Activated CD4-positive, alpha-beta T cell treated with anti-CD3 and anti-CD28 coated beads for 4 hours (primary cell): ENCODE measurements at places on chromosomes 6 and 20.
A peak's percentile ranks its signal among the peaks of the same experiment; 100 is the strongest.

GRCh38 chr20:62266340-62266739 lies 28.0 kb downstream of the OSBPL2 start:
- no peak for DNase-seq

- no peak for DNase-seq
Measured at GRCh38 chr6:5754904-5755303, 251.8 kb downstream of the NRN1 start.

DNA sequence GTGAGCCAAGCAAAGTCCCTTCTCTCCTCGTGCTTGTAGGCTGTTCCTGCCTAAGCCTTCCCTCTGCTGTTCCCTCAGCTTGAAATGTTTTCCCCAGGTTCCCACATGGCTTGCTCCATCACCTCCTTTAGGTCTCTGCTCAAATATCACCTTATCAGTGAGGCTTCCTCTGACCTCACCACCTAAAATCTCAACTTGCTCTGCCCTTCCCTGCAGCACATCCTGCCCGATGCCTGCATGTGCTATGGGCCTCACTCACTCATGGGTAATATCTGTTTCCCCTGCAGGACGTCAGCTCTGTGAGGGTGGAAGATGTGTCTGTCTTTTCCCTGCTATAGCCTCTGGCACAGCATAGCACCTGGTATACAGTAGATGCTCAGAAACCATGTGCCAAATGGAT lies 29.9 kb upstream of the FKBP1A start:
- DNase-seq: no peak

DNA sequence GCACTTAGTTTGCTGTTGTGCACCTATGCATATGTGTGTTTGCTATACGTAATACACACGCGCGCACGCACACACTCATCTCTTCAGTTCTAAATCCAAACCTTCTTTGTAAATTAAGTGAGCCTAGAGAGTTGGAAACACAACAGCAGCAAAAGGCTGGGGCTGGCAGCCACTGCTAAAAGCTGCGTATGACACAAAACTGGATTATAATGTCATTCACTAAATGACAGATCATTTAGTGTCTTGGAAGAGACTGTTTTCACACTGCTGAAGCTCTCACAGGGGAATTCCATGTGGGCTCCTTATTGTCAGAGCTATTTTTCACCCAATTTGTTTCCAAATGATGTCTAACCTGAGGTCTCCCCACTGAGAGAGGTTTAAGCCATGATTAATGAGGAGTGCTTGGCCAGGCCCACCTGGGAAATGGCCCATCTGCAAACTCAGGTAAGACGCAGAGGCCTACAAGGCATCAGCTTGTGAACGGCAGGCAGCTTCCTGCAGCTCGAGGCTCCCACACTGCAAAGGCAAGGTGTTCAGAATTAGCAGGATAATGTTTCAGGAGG lies 94.2 kb downstream of the OLIG3 start:
- DNase-seq: no peak

- no peak for DNase-seq
Measured at GRCh38 chr6:155341130-155341828, 27.0 kb upstream of the TFB1M start.

- no peak for DNase-seq
Measured at GRCh38 chr6:149211046-149211571, 106.4 kb upstream of the TAB2 start.

DNA sequence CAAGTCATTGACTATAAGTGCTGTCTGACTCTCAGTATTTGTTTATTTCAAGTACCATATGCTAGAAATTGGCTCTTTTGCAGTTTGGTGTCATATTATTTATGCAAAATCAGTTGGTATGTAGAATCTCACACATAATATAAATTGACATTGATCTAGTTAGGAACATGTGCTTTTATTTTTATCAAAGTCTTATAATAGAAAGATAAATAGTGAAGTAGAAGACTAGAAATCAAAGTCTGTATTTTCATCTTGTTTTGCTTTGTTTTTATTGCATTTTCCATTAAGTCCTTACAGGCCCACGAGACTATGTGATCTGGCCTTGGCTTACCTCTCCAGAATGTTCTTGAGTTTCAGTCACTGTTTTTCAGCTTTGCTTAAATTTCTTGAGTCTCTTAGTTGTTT lies 300.3 kb downstream of the LAMA2 start:
- DNase-seq: no peak

- no peak for DNase-seq
Measured at GRCh38 chr6:11767458-11767857, 11.1 kb downstream of the ADTRP start.

DNA sequence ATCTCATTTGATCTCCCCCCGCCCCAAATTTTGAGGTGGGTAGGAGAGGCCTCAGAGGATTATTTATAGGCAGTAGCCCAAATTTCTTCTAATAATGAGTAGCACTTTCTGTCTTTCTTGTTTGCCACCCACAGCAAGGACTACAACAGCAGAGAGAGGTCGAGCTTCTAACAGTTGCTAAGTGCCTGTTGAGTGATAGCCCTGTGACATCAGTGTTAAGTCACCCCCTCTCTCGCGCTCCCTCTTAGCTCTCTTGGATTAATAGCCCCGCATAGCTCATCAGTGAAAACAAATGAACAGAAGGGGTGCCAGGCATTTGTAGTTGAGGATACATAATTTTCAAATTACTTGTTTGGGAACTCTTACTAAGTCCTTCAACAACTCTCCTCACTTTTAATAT lies 3.5 kb downstream of the ANKRD60 start:
- no peak for DNase-seq

DNA sequence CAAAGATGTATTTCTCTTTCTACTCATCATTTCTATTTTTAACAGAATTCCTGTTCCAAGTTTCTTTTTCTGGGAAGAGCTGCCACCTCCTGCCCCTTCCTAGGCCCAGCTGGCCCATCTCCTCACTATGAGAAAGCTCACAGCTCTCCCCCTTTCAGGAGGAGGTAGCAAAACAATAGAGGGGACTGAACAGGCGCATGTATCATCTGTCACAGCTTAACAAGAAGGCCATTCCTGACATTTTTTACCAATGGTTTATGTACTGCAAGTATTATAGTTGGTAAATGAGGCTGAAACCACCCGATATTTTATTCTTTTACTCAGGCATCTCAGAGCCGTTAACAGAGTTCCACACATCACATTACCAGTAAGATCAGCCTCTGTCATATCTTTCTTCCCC lies 103.7 kb upstream of the MTHFD1L start:
- no peak for DNase-seq

- DNase-seq: no peak
Measured at GRCh38 chr6:15026832-15027231, 219.0 kb upstream of the JARID2 start.

DNA sequence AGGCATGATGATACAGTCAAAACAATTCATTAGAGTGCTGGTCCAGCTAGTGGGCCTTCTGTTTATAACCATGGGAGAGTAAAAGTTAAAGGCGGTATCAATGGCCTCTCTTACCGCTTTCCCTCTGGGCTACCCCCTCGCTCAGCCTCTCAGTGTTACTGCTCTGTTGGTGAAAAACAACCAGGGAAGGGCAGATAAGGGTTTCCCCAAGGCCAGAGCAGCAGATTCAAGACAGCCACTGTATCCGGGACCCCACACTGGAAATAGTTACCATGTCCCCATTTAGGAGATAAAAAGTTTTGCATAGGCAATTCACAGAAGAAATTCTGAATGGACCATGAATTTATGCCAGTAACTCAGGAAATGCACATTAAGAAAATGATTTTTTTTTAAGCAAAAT lies 13.4 kb downstream of the SCGN start:
- no peak for DNase-seq

DNA sequence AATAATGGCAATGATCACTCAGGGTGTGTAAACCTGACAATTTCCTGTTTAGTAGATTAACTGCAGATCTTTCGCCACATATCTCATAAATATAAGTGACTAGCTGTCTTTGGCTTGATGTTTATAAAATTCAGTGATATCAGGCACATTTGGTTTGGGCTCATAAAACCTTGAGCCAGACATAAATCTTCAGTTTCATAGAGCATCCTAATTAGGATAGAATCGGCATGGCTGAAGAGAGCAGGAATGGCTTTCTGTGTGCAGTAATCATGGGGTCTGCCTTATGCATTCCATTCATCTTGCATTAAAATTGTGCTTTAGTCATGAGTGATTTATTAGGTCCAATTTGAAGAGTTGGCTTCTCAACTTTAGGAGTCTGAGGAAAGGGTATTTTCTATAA lies 27.2 kb downstream of the AIG1 start:
- DNase-seq: no peak

DNA sequence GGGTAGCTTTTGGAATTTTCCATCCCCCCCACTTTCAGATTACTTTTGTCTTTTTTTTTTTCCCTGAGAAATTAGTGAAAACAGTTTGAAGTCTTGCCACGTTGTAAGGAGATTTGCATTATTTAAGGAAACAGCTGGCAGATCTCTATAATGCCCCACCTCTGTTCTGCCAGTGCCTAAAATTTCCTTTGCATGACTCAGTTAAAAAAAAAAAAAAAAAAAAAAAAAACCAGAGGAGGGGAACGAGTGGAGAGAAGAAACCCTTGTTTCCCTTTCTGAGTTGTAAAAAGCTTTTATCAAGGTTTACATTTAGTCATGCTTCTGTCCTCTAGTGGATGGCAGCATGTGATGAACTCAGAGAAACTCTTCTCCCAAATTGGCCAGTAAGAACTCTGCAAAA lies 33.5 kb downstream of the CARMIL1 start:
- DNase-seq: no peak

DNA sequence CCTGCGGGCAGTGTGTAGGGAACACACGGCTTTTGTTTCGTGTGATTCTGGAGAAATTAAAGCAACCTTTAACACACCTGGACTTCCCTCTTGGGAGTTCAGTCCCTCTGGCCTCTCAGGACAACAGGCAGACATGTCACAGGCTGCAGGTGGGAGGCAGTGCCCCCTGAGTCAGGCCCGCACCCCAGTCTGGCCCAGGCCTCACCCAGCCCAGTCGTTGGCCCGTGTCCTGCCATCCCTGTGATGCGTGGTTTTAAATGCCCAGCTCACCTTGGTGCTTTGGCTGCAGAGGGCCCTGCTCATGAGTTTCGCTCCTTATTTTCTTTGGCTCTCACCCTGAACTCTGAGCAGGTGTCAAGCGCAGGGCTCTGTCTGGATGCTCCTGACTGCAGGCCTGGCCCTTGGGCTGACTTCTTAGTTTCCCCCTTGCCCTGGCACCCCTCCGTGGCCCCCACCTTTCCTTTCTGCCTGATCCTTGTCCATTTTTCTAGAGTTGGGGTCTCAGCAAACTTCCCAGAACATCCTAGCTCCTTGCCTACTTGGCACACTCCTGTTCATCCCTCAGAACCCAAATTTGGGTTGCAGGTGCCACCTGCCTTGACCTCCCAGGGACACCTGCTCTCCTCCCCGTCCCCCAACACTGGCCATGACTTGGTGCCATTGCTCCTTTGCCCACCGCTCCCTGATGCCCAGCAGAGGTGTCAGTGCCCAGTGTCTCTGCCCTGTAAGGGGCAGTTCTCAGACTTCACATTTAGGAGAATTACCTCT lies 2.2 kb upstream of the CABLES2 start:
- DNase-seq: no peak

DNA sequence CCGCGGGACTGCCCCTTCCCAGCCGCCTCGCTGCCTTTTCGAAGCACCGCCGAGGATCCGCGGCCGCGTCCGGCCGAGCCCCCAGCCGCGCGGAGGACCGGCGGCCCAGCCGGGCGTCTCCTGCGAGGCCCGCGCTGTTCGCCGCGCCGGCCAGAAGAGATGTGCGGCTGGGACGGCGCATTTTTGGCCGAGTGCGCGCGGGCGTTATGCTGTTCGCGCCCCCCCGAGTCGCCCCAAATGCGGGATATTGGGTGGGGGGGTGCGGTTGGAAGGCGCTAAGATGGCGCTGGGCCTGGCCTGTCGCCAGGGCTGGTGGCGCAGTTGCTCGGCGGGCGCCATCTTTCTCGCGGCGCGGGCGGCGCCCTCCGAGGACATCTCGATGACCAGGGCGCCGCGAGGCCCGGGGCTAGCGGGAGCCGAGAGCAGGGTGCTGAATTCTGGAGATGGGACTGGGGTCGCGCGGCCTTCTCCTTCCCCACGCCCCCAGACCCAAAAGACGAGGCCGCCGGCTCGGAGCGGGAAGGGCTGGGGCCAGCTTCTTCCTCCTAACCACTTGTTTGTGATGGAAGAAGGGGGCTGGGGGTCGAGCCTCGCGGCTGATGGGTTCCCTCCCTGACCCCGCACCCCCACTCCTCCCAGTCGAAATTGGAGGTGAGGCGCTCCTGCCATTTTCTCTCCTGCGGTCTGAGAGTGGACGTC lies 1.5 kb downstream of the BICRAL start:
- peak; percentile 74 for DNase-seq

DNA sequence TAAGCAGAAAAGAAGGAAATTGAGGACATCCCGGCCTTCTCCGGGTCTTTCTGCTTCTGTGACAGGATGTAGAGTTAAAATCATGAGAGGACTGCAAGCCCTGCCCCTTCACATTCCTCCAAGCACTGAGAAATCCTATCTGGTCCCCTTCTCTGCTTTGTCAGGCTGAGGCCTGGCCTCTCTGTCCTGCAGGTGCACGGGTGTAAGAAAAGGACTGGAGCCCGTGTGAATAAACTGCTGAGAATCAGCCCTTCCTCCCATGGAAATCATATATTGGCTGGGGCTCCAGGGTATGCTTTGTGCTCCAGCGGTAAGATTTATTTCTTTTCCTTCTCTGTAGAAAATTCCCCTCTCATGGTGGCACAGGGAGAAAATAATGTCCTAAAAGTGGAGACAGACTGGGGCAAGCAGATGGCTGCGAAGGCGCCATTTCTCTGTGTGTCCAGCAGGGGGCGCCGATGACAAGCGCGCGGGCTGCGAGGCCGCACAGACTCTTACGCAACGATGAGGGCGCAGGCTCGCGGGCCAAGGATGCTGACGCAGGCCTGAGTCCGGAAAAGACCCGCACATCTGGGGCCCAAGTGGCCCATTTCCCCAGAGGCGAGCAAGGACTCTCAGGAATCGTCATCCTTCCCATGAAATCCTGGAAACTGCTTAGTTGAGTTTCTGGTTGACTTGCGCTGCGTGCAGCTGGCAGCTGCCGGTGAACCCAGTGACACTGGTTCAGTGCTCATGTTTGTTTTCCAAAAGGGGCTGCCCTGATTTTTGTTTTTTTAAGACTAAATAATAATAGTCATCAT lies 258.6 kb downstream of the ADGB start:
- DNase-seq: peak; percentile 68

DNA sequence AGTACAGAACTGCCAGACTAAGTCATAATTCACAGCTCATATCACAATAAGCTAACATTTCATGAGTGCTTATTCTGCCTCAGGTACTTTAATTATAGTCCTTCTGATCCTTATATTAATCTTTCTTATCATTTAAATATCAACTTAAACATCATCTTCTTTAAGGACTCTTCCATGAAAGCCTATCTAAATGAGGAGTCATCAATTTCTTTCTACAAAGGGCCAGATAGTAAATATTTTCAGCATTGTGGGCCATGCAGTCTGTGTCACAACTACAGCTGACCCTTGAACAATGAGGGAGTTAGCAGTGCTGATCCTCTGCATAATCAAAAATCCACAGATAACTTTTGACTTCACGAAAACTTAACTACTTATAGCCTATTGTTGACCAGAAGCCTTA lies 306.4 kb downstream of the TSHZ2 start:
- DNase-seq: no peak

- no peak for DNase-seq
Measured at GRCh38 chr6:63509652-63510352, 62.5 kb upstream of the LOC128125822 start.

- no peak for DNase-seq
Measured at GRCh38 chr6:8274226-8274625, 161.1 kb downstream of the SLC35B3 start.
